ENCODE measurements at places on chromosomes 1 and 21.

DNA sequence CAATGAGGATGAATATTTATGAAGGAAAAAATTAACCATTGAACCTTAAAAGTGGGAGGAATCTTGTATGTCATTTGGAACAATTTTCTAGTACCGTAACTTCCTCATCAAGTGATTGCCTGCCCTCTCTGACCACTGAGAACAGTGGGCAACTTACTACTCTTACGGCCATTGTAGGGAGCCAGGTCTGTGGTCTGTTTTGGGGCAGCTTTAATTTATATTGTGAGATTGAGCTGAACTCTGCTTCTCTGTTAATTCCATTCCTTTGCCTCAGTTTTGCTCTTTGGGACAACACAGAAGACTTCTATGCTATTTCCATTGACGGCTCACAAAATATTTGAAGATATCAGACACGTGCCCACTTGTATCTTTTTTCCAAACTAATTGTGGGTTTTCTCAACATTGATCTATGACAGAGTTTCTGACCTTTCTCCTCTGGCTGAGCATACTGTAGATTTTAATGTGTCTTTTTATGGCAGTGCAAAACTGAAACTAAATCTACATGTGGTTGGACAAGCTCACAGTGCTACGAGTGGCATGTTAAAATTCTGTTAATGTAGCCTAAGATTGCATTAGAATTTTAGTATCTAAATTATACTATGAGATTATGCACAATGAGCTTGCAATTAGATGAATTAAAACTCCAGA, 27.8 kb upstream of the ZNF281 start:
- DNase-seq, result peak; percentile 46

DNA sequence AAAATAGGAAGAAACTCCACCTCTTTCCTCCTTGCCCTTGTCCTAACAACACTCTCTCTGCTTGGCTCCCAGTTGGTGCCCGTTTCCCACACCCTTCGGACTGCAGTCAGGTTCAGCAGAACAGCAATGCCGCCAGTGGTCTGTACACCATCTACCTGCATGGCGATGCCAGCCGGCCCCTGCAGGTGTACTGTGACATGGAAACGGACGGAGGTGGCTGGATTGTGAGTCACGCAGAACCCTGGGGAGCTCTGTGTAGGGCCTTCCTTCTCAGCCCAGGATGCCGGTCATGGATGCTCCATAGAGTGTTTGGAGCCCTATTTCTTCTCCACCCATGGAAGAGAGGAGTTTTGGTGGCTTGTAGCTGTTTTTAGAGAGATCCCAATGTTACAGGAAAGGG, 60.9 kb downstream of the TNN start:
- no peak for DNase-seq

DNA sequence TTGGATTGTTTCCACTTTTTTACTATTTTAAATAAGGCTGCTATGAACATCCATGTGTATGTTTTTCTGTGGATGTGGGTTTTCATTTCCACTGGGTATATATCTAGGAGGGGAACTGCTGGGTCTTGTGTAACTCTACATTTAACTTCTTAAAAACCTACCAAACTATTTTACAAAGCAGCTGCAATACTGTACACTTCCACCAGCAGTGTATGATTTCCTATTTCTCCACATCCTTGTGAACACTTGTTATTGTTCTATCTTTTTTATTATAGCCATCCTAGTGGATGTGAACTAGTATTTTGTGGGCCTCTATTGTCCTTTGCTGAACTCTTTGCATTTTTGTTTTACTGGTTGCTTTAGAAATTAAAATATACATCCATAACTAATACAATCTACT, 33.4 kb downstream of the DIPK1A start:
- no peak for DNase-seq

DNA sequence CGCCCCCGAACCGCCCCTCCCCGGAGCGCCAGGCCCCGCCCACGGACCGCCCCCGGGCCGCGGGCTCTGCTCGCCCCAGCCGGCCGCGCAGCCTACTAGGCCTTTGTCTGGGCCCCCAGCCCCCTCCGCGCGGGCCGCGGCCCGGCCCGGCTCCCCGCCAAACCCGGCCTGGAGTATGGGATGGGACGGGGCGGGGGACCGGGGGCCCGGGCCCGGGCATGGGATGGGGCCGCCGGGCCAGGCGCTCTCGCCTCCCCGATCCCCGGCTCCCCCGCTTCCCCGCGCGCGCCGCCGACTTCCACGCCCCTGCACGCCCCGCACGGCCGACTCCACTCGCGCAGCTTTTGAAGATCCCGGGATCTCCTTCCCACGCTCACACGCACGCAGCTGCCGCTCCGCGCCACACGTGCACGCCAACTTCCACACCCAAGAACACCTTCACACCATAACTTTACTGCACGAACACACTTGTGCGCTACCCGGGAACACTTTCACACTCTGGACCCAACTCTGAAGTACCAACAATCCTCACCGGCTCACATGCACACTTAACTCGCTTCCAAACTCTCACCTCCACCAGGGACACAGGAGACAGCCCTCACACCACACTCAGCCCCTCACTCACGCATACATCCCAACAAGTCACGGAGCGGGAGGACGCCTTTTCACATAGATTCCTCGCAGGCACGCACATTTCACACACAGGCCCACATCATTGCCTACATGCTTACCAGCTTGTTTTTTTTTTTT, 437 bp upstream of the HSPG2 start:
- peak; percentile 75 for DNase-seq

GRCh38 chr21:28818663-28819278, 173.9 kb downstream of the LTN1 start:
- peak; percentile 48 for DNase-seq

DNA sequence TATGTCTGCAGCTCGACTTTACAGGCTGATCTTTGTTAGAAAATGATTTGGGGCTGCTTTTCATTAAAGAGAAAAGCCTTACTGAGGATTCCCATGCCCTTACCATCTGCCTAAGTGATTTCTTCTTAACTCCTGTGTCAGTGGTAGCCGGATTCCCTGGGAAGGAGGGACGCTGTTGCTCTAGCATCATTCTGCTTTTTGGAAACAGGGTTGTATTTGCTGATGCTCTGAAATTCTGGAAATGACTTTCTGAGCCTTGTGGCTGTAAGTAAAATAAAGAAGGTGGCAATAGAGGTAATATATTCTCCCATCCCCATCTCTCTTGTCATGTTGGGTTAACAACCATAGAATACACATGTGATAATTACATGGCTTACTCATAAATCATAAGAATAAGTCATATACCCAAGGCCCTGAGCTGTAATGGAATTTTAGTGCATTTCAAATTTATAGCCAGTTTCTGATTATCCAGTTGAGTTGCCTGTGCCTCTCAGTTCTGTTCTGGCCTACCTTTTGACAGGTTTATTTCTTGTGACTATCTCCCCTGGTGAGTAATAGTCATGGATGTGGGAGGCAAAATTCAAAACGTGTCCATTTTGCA, 74.4 kb downstream of the AK4 start:
- no peak for DNase-seq

DNA sequence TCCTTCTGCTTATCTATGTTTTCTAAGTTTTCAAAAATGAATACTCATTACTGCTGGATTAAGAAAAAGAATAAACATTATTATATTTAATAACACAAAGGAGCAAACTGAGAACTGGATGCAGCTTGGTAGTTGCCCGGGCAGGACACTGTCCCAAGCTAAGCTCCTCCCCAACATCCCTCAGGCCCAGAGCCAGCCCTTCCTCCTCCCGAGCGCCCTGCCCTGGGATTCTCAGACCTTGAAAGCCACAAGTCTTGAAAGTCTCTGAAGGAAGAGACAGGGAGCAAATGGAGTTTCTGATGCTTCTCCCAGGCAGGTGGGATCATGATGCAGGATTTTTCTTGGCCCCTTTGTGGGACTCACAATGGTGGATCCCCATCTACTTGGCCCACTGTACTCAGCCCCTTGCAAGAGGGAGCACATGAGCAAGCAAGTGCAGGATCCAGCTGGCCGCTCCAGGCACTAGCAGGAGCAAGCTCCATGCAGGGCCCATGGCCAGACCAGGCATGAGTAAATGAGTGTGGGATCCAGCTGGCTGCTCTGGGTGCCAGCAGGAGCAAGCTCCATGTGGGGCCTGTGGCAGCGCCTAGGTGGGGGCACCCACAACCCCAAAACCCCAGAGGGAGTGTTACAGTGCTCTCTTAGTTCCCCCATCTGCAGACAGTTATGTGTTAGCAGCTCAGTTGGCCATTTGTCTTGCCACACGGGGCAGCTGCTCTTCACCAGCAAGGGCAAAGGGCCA, 32.1 kb upstream of the RAB4A start:
- DNase-seq, result peak; percentile 59

All from fibroblast of the aortic adventitia (primary cell).